ENCODE measurements at places on chromosomes 3 and 15.
A peak's percentile ranks its signal among the peaks of the same experiment; 100 is the strongest.

DNA sequence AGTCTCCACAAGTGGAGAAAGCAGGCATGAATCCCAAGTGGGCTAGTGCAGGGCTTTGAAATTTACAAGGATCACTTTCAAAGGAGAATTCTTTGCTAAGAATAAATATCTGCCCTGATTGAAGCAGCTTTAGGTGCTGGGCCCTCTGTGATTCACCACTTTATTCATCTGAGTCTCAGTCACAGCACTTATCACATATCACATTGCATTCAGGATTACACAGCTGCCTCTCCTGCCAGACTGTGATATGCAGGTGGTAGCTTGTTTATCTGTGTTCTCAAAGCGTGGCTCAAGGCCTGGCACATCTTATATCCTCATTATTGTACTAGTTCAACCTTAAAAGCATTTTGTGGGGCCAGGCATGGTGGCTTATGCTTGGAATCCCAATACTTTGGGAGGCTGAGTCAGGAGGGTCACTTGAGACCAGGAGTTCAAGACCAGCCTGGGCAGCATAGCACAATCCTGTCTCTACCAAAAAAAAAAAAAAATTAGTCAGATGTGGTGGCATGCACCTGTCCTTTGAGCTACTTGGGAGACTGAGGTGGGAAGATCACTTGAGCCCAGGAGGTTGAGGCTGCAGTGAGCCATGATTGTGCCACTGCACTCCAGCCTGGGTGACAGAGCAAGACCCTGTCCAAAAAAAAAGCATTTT is 156.9 kb upstream of the EIF1B start:
- DNase-seq: no peak

GRCh38 chr3:134468519-134468918 is 17.3 kb downstream of the ANAPC13 start:
- DNase-seq: no peak

GRCh38 chr3:184733971-184734608 is 22.2 kb upstream of the MAGEF1 start:
- DNase-seq: no peak

DNA sequence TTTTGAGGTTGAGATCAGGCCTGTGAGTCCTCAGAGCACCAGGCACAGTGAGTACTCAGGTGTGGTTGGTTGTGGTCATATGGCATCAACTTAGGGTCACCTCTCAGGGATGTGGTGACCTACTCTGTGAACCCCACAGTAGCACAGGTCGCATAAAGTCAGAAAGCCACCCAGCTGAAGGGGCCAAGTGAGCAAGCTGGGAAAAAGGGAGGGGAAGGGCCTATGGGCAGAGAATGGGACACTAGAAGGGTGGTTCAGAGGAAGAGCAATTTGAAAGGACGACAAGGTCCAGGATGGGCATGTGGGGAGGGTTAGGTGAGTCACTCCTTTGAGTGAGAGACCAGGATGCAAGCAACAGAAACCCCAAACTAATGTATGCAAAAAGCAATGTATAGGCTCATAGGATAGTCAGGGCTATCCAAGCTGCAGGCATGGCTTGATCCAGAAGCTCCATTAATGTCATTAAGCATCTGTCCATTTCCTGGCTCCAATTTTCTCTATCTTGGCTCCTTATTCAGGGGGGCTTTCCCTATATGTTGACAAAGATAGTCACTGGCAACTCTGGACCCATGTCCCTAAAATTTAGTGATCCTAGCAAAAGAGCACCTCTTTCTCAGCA is 33.5 kb downstream of the HMCES start:
- no peak for DNase-seq

- peak; percentile 78 for DNase-seq
These were observed at the start of gene DALRD3 for GRCh38 chr3:49017971-49018706. TSS of gene DALRD3 (minus strand) at chr3:49018580. CDS start at chr3:49018564, 16 bp downstream.

DNA sequence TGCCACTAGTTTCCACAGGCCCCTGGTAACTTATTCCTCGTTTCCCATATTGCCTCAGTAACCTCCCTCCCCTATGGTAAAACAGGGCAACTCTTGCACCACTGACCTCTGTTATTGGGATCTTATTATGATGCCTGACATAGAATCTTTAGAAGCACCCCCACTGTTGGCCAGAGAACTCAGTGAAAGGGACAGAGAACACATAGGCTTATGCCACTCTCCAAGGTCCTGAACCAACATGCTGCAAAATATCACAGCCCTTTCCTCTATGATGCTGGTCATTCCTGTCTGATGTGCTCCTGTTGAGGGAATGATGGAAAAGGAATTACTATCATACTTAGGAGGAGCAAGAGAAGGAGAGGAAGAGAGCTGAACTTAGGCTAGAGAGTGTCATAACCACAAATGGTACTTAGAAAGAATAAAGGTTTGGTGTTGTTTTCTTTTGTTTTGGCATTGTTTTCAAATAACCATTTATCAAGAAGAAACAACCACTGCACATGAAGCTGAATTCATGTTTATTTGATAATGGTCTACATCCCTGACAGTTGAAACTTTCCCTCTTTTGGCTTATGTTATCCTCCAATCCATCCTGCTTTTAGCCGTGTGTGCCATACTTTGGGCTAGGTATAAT is 330.2 kb downstream of the EPHB1 start:
- no peak for DNase-seq

- DNase-seq: no peak
These were observed 10.4 kb upstream of the ARIH1 start for GRCh38 chr15:72463702-72464101.

GRCh38 chr3:141815667-141816066 is 52.5 kb downstream of the GRK7 start:
- no peak for DNase-seq

GRCh38 chr3:38630606-38631005 is 18.9 kb downstream of the SCN5A start:
- DNase-seq: no peak

- DNase-seq: no peak
These were observed 66.8 kb downstream of the ANKRD28 start for GRCh38 chr3:15731024-15731423.

DNA sequence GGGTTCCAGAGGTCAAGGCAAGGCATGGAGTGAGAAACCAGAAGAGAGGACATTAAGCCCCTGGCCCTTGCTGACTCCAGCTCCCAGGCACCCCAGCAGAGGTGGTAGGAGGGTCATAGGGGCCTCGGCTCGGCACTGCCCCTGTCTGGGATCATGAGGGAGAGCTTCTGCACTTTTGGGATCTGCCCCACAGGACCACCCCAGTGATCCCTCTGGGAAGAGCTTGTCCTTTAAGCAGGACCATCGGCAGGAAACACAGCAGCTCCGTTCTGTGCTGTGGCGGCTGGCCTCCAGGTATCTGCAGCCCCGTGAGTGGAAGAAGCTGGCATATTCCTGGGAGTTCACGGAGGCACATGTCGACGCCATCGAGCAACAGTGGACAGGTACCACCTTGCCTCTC is 35.5 kb downstream of the ANKDD1A start:
- DNase-seq: no peak

DNA sequence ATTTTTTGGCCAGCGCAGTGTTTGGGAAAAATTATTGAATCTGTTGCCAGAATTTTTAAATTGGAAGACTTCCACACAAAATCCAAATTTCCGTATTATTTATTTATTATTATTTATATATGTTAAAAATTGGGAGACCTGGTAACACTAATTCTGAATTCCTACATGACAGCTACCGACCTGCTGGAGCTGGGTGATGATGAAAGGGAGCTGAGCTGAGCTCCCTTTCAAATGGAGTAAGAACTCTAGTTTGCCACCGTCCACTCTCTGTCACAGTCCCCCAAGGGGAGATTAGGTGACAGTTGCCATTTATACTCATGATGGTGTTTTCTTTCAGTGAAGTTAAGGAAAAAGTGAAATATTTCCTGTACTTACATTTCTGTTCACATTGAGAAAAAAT is 1.4 kb downstream of the CRTC3 start:
- no peak for DNase-seq

GRCh38 chr3:82633319-82633718 is 871.9 kb upstream of the GBE1 start:
- DNase-seq: no peak

DNA sequence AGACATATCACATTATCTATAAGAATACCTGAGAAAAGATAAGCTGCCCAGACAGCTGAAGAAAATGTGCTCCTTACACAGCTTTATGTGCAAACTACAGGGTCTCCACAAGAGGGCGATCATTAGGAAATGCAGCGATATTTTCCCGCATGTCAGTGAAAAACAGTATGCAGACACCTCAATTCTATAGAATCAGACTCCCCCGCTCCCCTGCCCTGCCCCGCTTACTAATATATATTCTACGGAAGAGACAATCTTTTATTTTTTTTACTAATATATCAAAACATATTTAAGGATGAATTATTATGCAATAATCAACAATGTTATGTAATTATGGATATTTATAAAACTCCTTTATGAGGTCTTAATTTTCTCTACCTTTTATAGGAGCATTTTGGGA is 681.3 kb downstream of the ROBO1 start:
- DNase-seq: peak; percentile 38

DNA sequence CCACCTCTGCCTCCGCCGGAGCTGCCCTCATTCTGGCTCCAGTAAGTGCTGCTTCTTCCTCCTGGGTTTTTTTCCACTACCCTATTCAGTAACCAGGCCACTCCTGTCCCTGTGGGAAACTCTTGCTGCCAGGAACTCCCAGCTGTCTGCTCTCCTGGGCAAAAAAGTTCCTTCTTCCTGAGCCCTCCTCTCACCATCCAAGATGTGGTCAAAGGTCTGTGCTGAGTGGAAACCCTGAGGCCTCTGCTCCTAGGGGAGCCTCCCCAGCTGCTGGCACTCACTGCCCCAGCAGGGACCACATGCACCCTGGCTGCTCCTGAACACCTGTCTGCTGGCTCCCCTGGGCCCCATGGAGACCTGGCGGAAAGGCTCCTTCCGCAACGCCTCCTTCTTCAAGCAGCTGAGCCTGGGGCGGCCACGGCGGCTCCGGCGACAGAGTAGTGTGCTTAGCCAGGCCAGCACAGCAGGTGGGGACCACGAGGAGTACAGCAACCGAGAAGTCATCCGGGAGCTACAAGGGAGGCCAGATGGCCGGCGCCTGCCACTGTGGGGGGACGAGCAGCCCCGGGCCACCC is 454 bp downstream of the C15orf62 start:
- no peak for DNase-seq

DNA sequence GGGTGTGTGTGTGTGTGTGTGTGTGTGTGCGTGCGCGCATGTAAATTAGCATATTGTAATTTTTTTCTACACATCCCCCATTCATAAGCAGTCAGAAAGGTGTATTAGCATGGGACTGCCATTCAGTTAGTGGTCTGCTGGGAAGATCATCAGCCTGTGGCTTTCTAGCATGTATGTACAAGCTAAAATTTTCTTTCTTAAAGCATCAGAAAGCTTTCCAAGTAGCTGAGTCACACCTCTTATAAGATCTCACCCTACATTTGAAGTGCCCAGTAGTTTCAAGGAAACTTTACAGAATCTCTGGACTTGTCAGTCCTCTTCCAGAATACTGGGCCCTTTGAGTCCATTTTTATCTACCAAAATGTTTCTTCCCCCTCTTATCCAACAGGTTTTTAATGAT is 411.4 kb upstream of the TPRG1 start:
- DNase-seq: no peak

DNA sequence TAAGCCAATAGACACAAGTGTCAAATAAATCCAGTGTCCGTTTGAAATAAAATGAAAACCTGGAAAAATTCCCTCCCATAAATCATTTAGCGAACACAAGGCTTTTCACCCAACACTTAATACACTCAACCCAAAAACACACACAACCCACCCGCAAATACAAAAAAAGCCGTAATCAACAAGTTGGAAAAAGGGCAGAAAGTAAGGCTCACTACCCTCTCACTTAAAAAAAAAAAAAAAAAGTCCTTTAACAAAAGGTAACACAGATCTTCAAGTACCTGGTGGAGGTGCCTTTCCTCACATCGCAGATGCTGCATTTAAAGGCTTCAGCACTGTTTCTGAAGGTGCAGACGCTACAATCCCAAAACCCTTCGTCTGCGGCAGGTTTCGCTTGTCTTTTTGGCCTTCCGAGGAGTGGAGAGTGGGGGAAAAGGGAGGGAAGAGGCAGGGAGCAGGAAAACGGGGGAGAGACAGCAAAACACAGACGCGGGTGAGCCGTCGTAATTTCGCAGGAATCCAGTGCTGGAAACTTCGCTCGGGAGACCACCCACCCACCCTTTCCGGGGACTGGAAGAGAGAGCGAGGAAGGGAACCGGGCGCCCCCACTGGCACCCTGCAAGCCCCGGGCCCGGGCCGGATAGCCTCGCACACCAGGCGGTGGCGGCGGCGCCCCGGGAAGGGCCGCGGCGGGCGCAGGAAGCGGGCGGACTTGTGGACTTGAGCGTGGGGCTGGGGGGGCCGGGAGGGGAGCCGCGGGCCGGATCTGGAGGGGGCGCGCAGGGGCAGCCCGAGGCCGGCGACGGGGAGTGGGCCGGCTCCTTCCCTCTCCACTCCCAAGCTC is 401.8 kb downstream of the SHQ1 start:
- no peak for DNase-seq

- no peak for DNase-seq
These were observed 3.0 kb downstream of the SLC27A2 start for GRCh38 chr15:50184863-50185504.

- DNase-seq: no peak
These were observed 730.3 kb downstream of the ZNF385D start for GRCh38 chr3:21020681-21021080.

DNA sequence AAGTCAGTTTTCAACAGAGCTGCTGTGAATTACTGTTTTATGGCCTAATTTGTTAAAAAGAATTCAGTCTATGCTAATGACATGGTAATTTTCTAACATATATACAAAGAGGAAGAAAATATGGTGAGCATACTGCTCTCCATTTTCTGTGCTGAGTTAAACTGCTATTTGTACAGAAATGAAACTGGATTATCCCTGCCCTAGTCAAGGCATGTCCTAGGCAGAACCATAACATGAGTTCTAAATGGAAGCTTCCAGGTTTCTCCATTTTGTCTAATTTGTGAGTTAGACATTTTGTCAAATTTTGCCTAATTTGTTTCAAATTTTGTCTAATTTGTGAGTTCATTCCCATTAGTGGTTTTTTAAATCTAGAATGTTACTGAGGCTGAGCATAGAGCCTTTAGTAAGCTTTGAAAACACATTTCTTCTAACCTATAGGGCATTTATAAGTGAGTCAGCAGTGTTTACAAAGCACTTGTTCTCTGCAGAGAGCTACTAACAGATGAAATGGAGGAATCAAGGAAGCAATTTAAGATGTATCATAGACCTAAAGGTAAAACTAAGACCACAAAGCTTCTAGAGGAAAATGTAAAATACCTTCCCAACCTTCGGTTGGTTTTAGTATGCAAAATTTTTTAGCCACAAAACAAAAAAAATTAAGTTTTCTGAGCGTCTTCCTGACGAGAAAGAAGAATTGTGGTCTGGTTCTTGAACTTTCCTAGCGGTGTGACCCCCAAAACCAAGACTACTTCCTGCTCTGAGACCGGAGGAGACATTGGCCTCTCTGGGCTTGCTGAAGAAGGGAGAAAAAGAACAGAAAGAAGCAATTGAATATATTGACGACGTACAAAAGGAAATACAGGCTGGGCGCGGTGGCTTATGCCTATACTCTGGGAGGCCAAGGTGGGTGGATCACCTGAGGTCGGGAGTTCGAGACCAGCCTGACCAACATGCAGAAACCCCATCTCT is 9.8 kb downstream of the P2RY14 start:
- peak; percentile 59 for DNase-seq

- DNase-seq: no peak
These were observed 9.1 kb downstream of the SLC6A1 start for GRCh38 chr3:11001658-11002021.
